ENCODE measurements at places on chromosomes 1 and 21. TPM values are rescaled to one million over a fixed set of nuclear protein-coding genes. Genes with fewer than 3 reads are reported as not detected.

- no peak for DNase-seq
These were observed 10.6 kb upstream of the NGF start for GRCh38 chr1:115348636-115349035.

GRCh38 chr1:220321758-220322157 lies 49.5 kb upstream of the RAB3GAP2 start:
- no peak for DNase-seq

DNA sequence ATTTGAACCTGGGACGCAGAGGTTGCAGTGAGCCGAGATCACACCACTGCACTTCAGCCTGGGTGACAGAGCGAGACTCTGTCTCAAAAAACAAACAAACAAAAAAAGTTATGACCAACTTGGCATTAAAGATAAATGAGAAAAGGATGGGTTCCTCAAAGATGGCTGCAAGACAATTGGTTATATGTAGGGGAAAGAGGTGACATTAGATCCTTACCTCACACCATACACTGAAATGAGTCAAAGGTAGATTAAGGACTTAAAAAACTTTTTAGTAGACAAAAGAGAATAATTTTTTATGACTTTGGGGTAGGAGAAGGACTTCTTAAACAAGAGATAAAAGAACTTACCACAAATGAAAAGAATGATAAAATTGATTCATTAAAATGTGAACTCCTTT lies 74.5 kb downstream of the SYF2 start:
- no peak for DNase-seq

DNA sequence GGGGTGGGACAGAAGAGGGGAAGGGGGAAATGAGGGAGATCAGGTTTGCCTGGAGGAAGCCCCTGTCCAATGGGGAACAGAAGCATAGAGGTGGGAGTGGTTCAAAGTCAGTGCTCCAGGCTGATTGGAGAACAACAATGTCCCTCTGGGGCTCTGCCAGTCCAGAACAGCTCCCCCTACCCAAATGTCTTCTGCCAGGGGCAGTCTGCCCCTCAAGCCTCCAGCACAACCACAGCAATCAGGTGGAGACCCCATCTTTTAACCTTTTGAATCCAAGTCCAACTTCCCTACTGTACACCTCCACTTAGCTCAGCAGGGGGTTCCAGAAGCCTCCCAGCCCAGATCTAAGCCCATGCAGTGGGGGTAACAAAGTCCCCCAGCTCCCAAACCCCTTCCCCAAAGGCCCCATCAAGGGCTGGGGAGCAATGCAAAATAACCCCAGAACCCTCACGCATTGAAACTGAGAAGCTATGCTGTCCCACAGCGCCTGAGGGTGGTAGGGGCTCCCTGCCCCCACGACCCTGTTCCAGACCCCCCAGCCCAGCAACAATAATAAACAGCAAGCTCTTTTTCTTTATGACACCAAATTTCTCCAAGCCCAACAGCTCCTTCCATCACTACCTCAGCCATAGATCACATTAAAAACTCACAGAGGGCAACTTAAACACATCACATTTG lies 3.3 kb downstream of the AHDC1 start:
- no peak for DNase-seq

Gene HFM1
- total RNA-seq: not detected

Gene RNU11
- total RNA-seq: not detected
